Activated CD8-positive, alpha-beta memory T cell treated with anti-CD3 and anti-CD28 coated beads for 4 hours (primary cell): ENCODE measurements at places on chromosomes 12 and 14.

- no peak for DNase-seq
Measured at GRCh38 chr14:71103662-71104484, 196.6 kb downstream of the PCNX1 start.

GRCh38 chr14:63564318-63564717, 21.1 kb upstream of the PPP2R5E start:
- DNase-seq, result no peak

GRCh38 chr12:66931091-66931490, 252.2 kb upstream of the GRIP1 start:
- no peak for DNase-seq

- no peak for DNase-seq
Measured at GRCh38 chr12:114666746-114667668, 17.0 kb downstream of the TBX3 start.

DNA sequence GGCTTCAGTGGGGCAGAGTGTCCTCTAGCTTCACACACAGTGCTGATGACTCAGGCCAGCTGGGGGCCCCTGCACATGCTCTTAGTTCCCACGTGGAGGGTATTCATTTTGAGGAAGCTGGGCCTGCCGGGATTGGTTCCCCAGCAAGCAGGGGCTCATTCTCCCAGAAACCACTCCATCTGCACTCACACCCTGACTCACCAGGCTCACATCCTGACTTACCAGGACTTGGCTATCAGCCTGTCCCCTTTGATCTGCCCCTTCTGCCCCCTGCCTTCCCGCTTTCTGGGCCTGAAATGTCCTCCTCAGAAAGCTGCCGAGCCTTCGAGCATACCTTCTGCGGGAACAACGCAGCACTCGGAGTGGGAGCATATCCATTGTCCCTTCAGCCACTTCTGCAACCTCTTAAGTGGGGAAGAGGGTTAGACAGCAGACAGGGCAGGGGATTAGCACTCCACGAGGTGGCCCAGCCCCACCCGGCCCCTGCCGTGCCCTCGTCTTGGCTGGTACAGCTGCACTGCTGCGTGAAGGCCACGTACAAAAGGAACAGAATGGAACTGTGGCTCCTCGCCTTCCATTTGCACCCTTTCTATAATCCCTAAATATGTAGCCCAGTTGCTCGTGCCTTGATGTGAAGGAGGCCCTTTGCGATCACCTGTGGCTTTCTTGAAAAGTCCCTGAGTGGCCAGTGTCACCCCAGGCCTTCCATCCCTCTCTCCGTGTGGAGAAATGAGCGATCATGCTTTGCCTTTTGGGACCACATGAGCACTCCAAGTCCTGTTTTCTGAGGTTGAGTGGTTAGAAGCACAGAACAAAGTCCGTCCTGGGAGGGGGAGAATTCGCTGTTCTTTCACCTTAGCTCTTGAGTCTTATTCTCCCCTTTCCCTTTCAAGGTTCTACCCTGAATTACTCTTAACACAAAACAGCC, 26.1 kb downstream of the TPCN1 start:
- DNase-seq, result no peak

DNA sequence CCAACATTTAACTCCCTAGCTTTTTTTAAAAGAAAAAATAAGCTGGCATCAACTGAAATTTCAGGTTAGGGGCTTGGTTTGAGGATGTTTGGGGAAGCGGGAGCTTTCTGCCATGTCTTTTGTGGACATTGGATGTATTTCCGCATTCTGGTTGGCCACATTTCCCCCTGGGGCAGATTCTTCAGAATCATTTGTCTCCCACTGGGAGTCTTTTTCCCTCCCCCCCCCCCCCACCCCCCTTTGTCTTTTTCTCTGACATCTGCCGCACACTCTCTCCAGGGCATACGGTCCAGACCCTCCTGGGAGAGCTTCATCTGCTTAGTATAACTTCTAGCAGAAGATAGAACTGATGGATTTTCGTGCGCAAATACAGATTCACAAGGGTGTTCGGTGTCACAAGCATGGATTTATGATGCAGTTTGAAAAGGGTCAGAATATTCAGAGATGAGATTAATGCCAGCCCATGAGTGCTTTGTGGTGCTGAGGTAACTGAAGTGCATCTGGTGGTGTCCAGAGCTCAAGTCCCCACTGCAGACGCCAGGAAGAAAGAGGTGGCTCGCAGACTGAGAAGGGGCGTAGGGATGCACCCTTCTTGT, 40.2 kb downstream of the ETV6 start:
- no peak for DNase-seq

GRCh38 chr14:77580964-77581505, 35.4 kb downstream of the SPTLC2 start:
- no peak for DNase-seq
